ENCODE measurements at places on chromosomes 16 and 17. TPM values are rescaled to one million over a fixed set of nuclear protein-coding genes. Genes with fewer than 3 reads are reported as not detected.

The KRT9 gene
- total RNA-seq, result not detected

DNA sequence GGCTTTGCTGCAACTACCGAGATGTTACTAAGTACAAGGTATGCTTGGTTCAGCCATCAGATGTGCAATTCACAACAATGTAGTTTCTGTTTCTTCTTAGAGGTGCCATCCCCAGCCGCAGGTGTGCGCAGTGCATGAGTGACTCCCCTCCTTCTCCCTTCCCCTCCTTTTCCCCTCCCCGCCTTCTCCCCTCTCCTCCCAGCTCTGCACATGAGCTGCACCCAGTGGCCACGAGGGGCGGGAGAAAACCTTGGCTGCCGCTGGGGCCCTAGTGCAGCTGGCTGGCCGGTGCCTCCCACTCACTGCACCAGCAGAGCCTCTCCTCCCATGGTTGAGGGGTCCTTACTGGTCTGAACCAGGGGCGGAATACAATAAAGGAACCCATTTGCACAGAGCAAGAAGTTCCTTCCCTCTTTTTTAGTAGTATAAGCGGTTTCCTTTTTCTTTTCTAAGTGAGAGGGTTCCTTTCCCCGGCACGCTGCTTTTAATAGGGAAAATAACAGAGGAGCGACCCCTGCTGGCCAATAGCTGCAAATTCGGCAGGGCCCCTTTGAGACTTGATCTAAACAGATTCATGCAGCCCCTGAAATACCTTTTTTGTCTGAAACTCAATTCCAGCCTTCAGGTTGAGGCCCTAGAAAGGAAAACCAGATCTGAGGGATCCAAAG is 7.8 kb upstream of the CCL15 start:
- H3K27me3 ChIP-seq, result no peaks in the 10 kb centered on the region
- DNase-seq, result no peak
- no peak overlapping the region for H3K27ac ChIP-seq
- H3K4me3 ChIP-seq, result no peak overlapping the region
- H3K36me3 ChIP-seq, result no peaks in the 10 kb centered on the region

The DBNDD1 gene
- 4.1 TPM for total RNA-seq

The CYTH1 gene
- total RNA-seq, result 452 TPM

GRCh38 chr17:46782250-46782953 is 36.1 kb downstream of the WNT3 start:
- H3K4me1 ChIP-seq, result no peaks in the 10 kb centered on the region
- H3K27ac ChIP-seq, result no peak overlapping the region
- no peaks in the 10 kb centered on the region for H3K27me3 ChIP-seq
- no peaks in the 10 kb centered on the region for H3K36me3 ChIP-seq

GRCh38 chr16:14310519-14310991 is 239.4 kb downstream of the MRTFB start:
- no peaks in the 10 kb centered on the region for H3K27me3 ChIP-seq
- peaks cover 43% of the 10 kb centered on the region for H3K4me1 ChIP-seq
- no peak overlapping the region for H3K4me3 ChIP-seq
- DNase-seq, result no peak
- H3K27ac ChIP-seq, result no peak overlapping the region
- no peaks in the 10 kb centered on the region for H3K36me3 ChIP-seq

The TNP2 gene
- not detected for total RNA-seq

The KRT13 gene
- total RNA-seq, result not detected

- no peak for DNase-seq
- no peaks in the 10 kb centered on the region for H3K4me1 ChIP-seq
- no peaks in the 10 kb centered on the region for H3K36me3 ChIP-seq
- no peak overlapping the region for H3K27ac ChIP-seq
- no peak overlapping the region for H3K4me3 ChIP-seq
Measured at GRCh38 chr16:19348578-19349315, 63.2 kb downstream of the CLEC19A start.

DNA sequence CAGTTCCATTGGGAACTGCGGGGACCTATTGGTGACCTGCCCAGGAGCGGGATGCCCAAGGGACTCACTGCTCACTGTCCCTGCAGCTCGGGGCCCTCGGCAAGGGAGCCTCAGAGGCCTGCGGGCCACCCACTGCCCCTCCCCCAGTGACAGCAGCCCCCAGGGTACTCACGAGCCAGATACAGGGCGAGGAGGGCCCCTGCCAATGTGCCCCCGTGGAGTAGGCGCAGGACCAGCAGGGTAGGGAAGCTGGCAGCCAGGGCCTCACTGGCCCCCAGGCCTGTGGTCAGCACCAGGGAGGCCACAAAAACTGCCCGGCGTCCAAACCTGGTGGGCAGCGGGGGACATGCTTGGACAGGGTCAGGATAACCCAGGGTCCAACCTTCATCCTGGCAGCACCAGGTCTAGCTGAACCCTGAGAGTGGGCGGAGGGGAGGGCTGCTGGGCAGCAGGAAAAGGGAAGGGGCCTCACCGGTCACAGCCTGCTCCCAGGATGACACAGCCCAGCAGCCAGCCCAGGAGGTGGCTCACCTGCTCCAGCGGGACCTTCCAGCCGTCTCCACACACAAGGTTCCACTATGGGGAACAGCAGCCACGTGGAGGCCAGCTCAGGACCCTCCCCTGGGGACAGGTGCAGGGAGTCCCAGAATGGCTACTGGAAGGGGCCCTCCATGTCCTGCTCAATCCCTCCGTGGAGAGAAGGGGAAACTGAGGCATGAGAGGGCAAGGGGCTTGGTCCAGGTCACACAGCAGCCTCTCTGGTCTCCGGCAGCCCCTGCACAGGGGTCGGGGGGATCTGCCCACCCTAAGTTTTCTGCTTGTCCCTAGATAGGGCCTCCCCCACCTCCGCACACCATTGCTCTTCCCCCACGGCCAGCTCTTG is 855 bp downstream of the SLC22A31 start:
- no peaks in the 10 kb centered on the region for H3K27me3 ChIP-seq
- no peaks in the 10 kb centered on the region for H3K36me3 ChIP-seq
- no peak for DNase-seq
- no peak overlapping the region for H3K27ac ChIP-seq
- no peak overlapping the region for H3K4me3 ChIP-seq

DNA sequence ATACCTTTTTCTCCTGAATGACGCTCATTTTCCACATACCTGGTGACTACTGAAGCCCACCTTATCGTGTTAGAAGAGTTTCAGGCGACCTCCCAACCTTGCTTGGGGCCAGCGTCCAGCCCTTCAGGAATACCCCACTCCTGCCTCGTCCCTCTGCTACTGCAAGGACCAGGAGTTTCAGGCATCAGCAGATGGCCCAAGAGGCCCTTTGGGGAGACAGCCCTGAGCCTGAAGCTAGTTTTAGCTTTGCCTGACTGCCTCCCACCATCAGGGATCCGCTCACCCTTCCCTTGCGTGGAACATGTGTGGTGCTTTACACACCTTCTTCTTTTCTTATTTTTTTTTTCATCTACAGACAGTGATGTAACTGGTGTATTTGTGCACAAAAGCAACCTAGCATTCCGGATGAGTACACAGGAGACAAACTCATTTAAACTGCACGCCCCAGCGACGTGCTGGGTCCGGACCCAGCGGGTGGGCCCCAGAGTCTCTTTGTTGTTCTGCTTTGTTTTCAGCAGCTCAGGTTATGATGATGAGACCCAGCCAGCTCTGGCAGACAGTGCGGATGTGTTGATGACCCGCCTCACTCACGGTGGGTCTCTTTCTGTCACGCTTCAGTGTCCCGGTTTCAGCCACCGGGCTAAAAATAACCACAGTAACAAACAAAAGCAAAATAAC is 242.4 kb downstream of the C16orf95 start:
- no peaks in the 10 kb centered on the region for H3K36me3 ChIP-seq
- DNase-seq, result no peak
- no peaks in the 10 kb centered on the region for H3K27me3 ChIP-seq
- H3K27ac ChIP-seq, result no peak overlapping the region
- H3K4me3 ChIP-seq, result no peak overlapping the region
- no peaks in the 10 kb centered on the region for H3K4me1 ChIP-seq

DNA sequence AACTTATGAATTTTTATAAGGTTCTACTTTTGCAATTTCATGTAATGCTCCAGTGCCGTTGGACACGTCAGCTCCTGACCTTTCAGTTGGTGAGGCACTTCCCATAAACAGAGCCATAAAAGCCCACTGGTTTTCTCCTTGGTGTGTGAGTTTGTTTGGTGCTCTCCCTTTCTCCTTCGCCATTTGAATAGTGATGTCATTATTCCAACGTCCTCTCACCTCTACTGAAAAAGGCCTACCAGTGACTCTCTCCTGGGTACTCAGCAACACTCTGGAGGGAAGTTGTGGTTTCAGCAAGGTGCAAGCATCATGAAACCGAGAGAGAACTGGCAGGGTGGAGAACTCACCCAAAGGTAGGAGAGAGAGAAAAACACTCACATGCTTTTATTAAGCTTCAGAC is 29.6 kb upstream of the HNF1B start:
- no peak overlapping the region for H3K4me3 ChIP-seq
- H3K36me3 ChIP-seq, result no peaks in the 10 kb centered on the region
- peaks cover 5% of the 10 kb centered on the region for H3K4me1 ChIP-seq
- H3K27me3 ChIP-seq, result no peaks in the 10 kb centered on the region

DNA sequence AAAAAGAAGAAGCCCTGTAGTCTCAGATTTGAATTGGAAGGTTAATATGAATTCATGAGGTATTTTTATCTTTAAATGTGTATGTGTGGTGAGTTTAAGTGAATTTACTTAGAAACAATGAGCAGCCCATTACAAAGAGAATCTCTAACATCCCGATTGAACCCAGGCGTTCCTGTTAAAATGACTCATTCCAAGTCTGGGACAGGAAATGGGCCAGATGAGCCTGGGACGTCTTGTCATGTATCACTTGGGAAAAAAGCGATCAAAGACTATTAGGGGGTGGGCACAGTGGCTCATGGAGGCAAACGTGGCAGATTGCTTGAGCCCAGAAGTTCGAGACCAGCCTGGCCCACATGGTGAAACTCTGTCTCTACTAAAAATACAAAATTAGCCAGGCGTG is 81.6 kb downstream of the SEC14L1 start:
- H3K4me3 ChIP-seq, result no peak overlapping the region
- H3K27ac ChIP-seq, result no peak overlapping the region
- no peaks in the 10 kb centered on the region for H3K4me1 ChIP-seq

DNA sequence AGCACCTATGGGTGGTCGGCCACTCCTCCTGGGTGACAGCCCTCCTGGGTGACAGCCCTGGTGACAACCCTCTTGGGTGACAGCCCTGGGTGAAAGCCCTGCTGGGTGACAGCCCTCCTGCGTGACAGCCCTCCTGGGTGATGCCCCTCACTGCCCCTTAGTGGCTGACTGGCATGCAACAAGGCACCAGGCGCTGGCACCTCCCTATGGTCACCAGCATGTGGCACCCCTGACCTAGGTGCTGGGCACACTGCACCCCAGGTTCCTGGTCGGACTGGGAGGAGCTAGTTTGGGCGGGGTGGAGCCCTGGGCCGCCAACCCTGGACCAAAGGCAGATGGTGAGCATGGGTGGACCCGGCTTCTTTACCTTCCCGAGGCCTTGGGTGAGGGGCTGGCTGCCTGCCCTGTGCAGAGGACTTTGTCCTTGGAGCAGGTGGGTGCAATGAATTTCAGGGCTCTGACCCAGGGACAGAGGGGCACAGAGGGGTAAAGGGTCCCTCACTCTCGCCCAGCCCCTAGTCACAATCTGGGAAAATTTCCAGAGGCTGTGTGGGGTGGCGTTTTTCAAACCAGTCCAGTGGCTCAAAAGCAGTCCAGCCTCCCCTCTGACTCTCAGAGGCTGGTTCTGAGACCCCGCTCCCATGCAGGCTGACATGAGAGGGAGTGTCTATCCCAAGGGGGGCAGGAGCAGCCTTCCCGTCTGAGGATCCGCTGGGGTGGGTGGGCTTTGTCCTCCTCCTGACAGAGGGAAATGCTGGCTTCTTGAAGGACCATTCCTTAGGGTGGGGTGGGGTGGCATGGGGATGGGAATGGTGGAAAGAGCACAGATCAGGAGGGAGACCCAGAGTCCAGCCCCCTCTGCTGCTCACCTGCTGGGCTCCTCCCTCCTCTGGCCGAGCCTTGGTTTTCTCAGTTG is 25.9 kb upstream of the TNFRSF13B start:
- DNase-seq, result no peak
- no peaks in the 10 kb centered on the region for H3K36me3 ChIP-seq
- H3K4me1 ChIP-seq, result peaks cover 3% of the 10 kb centered on the region

DNA sequence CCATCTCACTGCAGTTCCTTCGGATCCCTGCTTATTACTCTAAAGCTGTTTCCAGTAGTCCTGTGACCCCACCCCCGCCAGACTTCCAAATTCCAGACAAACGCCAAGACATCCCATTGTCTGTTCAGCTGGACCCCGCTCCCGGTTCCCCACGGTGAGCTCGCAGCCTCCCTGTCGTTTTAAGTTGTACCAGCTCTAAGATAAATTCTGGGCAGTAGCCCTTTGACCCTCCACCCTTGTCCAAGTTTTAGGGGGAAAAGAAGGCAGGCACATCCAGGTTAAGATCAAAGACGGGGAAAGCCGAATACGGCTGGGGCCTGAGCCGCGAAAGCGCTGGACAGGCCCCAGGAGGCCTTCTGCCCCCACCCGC is 589 bp downstream of the ARL6IP1 start:
- DNase-seq, result no peak
- peak overlapping the region; percentile 86 for H3K27ac ChIP-seq

DNA sequence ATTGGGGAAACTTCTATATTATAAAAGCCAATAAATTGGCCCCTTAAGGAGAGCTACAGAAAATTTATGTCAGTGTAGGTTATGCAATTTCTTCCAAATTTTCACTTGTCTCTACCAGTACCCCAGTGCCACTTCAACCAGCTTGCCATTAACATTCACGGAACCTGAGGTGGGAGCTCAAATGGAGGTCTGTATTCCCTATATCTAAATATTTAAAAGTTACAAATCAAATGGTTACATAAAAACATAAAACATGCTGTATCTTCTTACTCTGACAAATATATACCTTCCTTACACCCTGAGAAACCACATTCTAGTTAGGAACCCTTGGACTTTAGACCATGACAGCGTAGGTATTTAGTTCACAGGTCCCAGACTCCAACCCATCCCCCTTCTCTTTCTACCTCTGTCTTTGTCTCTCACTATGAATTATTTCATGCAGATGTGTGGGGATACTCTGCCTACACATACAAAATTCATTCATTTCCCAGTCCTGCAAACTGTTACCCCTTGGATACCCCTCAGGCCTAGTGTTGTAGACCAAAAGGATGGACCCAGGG is 127.8 kb upstream of the PMFBP1 start:
- H3K27ac ChIP-seq, result no peak overlapping the region
- H3K27me3 ChIP-seq, result no peaks in the 10 kb centered on the region
- no peaks in the 10 kb centered on the region for H3K4me1 ChIP-seq

DNA sequence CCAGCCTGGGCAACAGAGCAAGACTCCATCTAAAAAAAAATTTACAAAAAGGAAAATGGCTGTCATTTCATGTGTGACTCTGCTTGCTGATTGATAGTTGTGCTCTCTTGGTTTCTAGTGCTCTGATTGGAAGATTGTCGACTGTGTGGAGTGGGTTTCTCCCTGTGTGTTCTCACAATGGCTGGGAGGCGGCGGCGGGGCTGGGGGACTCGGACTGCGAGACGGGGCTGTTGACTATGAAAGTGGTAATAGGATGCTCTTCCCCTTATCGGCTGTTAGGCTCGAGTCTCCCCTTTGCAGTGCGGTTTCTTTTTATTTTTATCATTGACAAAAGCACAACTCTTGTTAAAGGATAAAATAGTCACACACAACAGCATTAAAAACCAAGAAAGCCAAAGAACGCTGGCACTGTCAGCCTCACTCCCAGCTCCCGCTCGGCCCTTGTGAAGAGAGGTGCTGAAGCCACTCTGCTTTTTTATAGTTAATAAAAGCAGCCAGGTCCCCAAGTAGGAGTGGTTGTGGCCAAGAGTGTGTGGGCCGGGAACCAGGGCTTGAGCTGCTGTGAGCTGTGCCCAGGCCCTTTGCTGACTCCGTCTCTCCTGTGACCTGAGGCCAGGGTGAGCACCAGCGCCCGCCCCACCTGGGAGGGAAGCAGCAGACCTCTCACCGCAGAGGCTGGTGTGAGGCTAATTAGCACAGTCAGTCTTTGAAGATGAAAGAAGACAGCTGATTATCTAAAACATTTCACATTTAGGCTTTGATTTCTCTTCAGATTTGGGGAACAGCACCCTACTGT is 36.5 kb downstream of the TBCD start:
- no peaks in the 10 kb centered on the region for H3K36me3 ChIP-seq
- DNase-seq, result no peak
